Cerebellar cortex (tissue), 1 donor: ENCODE measurements at places on chromosomes 16 and 17.

- no peak for DNase-seq
Measured at GRCh38 chr16:56094231-56094630, 97.1 kb upstream of the GNAO1 start.

GRCh38 chr16:2500918-2501750 lies 12.6 kb upstream of the ATP6V0C start:
- peak; percentile 83 for DNase-seq

- no peak for DNase-seq
Measured at GRCh38 chr17:70323269-70323668, 153.9 kb downstream of the KCNJ2 start.

DNA sequence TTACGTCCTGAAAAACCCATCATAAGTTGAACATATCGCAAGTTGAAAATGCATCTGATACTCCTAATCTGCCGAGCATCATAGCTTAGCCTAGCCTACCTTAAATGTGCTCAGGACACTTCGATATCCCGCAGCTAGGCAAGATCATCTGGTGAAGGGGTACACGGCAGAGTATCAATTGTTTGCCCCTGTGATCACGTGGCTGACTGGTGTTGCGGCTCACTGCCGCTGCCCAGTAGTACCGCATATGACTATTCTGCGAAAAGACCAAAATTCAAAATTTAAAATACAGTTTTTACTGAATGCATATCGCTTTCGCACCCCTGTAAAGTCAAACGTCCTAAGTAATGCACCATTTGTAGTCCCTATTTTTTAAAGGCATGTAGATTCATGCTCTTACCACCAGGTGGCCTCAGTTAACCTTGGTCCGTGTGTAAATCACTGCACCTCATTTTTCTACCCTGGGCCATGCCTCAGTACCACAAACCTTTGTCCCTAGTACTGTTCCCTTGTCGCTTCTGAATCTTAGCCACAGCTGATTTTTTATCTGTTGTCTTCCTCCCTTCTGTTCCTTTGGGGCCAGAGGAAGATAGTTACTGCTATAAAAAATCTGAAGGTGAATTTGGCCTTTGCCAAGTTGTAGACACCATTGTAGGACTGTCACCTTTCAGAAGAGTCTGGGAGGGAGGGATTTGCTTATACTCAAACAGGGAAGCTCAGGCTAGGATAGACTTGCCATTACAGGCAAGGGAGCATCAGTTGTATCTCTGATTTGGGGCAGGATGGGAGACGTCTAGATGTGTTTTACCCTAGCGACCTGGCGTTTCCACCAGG lies 34.4 kb downstream of the WWP2 start:
- DNase-seq = peak; percentile 90

- no peak for DNase-seq
Measured at GRCh38 chr17:77420095-77420803, 279.5 kb downstream of the SEC14L1 start.

DNA sequence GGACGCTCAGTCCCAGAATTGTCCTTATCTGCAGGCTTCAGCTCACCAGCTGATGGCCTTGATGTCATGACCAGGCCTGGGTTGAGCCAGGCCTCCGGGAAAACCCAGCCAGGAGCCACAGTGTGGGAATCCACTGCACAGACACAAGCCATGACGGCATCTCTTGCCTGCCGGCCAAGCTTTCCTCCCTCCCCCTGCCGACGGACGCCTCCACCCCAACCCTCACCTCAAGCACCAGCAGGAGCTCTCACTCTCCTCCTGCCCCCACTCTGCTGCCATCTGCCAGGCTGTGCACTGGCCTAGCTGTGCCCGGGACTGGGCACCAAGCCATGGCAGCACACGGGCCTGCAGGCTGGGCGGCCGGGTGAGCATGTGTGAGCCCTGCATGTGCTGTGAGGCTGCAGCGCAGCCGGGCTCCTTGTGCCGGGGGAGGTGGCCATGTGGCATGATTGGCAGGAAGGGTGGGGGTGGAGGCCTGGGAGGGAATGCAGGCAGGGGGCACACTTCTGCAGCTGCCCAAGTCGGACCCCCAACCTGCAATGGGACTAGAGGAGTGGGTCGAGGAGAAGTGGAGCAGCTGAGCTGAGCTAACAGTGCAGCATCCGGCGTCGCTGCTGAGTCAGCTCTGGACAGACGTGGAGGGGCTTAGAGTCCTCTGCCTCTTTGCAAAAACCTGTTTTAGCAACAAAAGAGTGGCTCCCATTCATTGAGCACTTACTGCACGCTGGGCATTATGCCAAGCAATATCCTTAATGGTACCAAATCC lies 268.5 kb downstream of the CBLN1 start:
- peak; percentile 98 for DNase-seq

- DNase-seq = no peak
Measured at GRCh38 chr16:30692396-30693064, 6.4 kb upstream of the SRCAP start.

- no peak for DNase-seq
Measured at GRCh38 chr16:62625326-62625725, 589.1 kb upstream of the CDH8 start.

DNA sequence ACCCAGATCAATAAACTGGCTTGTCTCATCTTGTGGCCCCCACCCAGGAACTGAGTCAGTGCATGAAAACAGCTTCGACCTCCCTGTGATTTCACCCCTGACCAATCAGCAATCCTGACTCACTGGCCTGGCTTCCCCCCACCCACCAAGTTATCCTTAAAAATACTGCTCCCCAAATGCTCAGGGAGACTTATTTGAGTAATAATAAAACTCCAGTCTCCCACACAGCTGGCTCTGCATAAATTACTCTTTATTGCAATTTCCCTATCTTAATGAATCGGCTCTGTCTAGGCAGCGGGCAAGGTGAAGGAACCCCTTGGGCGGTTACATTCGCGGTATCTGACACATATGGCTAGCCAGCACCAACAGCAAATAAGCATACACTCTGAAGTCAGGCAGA lies 9.8 kb upstream of the RABEP1 start:
- DNase-seq = no peak

DNA sequence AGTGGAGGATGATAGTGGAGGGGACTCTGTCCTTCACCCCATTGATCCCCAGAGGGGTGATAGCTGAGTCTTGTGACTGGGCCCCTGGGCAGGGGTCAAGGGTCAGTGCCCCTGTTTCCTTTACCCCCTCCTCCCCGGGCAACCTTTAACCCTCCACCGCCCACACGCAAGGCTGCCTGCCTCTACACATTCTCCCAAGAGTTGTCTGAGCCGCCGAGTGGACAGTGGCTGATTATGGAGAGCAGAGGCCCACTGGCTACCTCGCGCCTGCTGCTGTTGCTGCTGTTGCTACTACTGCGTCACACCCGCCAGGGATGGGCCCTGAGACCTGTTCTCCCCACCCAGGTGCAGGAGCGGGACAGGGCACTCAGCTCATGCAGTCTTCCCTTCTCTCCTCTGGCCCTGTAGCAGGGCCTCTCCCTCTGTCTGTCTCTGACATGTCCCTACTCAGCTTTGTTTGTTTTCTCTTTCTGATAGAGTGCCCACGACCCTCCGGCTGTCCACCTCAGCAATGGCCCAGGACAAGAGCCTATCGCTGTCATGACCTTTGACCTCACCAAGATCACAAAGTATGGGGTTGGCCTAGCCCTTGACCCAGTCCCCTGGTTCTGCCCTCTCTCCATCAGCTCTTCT lies at the start of gene SHBG:
Gene SHBG (plus strand): TSS at position 197 of the 633 bp plus-strand sequence. CDS start 38 bp downstream, at position 235.
- no peak for DNase-seq

DNA sequence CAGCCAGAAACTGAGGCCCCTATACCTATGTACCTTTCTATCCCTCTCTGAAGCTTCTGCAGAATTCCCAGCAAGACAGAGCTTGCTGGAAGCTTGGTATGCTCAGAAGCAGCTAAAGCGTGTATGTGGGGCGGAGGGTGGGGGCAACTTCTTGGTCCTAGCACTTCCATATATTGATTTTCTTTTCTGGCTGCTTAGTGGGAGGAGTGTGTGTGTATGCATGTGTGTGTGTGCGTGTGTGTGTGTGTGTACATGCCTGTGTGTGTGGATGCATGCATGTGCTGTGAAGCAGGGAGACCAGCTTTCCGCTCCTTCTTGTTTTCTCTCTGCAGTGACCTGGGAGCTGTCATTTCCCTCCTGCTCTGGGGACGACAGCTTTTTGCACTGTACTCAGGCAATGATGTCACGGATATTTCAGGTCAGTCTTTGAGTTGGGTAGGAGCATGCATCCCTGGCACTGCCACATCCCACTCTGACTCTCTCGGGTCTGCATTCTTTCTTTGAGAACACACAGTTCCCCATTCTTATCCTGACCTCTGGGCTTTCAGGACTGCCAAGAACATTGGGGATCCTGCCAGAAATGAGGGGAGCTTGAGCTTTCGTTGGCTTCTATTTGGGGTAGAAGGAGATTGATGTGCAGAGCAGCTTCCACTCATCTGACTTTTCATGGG lies 10.7 kb downstream of the HPR start:
- peak; percentile 7 for DNase-seq
